Stimulated activated CD4-positive, alpha-beta T cell treated with anti-CD3 and anti-CD28 coated beads, Interleukin-15, amount 100 ng/mL, for 48 hours (primary cell): ENCODE measurements at places on chromosomes 5 and 9.

GRCh38 chr5:103587185-103587748 is 24.7 kb upstream of the NUDT12 start:
- no peak for DNase-seq

DNA sequence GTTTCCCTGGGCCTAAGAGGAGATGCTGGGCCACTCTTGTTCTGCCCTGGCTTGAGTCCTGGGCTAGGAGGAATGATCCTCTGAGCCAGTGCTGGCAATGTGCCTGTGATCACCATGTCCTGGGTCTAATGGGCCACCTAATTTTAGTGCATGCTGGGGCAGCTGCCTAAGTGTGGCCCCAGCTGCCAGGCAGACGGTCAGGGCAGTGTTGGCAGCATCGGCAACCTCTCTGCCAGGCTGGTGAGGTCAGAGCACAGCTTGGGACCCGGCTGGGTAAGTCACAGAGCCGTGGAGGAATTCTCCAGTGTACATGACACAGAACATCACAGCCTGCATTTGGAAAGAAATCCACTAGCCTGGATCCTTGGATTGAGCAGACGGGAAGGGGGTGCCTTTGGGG is 21.4 kb upstream of the PITX1 start:
- DNase-seq, result no peak

DNA sequence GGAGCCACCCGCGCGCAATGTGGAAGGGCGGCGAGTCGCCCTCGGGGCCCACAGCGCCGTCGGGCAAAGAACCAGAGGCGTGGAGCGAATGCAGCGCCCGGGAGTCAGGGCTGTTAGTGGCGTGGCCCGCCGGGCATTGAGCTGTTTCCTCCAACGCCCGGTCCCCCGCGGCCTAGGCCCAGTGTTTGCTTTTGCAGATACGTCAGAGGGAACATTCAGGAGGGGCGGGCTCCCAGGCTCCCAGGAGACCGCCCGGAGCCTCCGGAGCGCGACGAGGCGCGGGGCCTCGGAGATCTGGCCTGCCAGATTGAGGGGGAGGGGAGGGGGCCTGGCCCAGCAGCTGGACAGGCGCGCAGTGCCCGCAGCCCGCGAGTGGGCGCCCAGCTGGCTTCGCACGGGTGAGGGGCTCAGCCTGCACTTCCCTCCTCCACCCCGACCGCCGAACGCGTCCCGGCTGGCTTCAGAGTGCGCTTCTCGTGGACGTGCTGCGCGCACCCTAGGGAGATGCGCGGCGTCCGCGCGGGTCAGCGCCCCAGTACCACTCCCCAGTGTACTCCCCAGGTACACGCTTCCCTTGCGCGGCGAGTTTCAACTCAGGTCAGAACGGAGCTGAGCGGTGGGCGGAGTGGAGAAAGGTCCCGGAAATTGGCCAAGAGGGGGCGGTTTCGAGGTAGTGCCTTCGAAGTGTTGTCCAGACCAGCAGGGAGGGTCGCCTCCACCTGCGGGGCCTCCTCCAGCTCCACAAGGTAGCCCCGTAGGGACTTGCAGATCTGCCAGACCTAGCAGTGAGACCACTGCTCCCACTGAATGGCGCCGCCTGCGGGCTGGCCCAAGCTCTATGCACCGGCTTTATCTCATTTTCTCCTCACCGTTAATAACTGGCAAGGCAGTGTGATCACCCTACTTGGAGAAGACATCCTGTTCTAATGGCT is 130.4 kb downstream of the TMEM174 start:
- DNase-seq, result no peak

GRCh38 chr5:139636207-139636792 is 11.8 kb upstream of the CXXC5 start:
- peak; percentile 43 for DNase-seq

GRCh38 chr9:2420543-2420942 is 201.0 kb upstream of the VLDLR start:
- no peak for DNase-seq

DNA sequence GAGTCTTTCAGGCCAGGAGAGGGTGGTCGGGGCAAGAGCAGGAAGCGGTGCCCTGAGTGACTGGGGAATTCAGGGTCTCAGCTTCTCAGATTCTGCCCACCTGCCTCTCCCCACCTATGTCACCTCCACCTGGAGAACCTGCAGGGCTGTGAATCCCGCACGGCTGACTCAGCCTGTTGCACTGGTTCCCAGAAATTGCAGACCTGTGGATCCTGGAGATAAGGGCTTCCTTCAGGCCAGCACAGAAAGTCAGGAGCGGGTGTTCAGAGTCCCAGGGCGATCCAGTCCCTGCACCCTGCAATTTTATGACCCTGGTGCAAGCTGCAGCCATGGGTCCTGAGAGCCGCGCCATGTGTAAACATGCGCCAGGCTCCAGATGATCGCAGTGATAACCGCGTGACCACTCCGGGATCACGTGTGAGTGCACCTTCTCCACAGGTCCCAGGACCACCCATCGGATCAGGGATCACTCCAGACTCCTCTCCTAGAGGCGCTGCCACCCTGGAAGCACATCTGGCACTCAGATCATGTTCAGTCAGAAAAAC is 17.8 kb downstream of the IRX4 start:
- DNase-seq, result no peak

DNA sequence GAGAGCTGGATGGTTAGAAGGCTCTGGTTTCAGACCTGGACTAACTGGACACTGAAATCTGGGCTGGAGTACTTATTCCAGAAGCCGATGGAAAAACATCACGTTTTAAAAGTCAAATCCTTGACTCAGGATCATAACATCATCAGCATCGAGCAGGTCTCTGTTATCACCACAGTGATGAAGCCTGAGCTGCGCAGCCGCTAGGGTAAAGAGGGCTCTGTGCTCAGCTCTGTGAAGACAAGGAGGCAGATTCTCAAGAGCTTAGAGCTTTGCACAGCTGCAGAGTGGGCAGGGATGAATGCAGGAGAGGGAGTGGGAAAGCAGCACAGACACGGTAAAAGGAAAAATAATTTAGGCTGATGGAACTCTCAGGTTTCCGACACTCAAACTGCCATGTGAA is 208.8 kb upstream of the TAS2R1 start:
- no peak for DNase-seq

DNA sequence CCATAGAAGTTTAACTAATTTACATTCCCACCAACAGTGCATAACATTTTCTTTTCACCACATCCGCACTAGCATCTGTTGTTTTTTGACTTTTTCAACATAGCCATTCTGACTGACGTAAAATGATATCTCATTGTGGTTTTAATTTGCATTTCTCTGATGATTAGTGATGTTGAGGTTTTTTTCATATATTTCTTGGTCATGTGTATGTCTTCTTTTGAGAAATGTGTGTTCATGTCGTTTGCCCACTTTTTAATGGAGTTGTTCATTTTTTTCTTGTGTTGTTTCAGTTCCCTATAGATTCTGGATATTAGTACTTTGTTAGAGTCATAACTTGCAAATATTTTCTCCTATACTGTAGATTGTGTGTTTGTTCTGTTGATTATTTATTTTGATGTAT is 163.4 kb downstream of the FER start:
- DNase-seq, result no peak

DNA sequence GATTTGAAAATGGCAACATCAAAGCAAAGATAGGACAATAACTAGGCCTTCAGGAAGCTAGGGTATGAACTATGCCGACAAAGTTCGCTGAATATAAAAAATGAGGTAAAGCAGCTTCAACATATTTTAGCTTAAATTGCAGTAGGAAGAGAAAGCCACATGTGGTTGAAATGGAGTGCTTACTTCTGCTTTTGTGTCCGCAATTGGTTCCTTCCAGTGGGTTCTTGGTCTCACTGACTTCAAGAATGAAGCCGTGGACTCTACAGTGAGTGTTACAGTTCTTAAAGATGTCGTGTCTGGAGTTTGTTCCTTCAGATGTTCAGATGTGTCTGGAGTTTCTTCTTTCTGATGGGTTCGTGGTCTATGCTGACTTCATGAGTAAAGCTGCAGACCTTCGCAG is 95.2 kb downstream of the APTX start:
- no peak for DNase-seq

- DNase-seq, result no peak
Measured at GRCh38 chr5:124849774-124850173, 103.3 kb upstream of the ZNF608 start.

DNA sequence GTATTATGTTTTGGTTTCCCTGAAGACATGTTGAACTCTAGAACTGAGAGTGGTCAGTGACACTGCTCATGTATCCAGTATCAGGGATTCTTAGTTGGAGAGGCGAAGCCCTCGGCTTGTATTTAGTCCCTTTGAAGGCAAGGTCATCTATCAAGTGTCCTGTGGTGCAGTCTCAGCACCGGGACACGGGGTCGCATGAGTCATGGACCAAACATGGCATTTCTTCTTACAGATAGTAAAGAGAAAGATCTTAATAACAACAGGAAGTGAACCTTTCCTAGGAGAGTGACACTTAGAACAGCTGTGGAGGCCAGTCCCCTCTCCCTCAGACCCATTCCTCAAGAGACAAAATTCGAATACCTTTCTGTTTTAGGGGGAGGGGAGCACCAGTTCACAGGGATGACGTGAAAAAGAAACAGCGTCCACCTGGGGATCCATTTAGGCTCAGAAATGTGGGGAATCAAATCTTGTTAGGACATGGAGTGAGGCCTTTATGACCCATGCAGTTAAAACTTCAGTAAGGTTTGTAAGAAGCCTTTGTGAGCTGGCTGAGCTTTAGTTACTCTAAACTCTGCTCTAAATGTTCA is 86.5 kb downstream of the ADGRV1 start:
- no peak for DNase-seq

DNA sequence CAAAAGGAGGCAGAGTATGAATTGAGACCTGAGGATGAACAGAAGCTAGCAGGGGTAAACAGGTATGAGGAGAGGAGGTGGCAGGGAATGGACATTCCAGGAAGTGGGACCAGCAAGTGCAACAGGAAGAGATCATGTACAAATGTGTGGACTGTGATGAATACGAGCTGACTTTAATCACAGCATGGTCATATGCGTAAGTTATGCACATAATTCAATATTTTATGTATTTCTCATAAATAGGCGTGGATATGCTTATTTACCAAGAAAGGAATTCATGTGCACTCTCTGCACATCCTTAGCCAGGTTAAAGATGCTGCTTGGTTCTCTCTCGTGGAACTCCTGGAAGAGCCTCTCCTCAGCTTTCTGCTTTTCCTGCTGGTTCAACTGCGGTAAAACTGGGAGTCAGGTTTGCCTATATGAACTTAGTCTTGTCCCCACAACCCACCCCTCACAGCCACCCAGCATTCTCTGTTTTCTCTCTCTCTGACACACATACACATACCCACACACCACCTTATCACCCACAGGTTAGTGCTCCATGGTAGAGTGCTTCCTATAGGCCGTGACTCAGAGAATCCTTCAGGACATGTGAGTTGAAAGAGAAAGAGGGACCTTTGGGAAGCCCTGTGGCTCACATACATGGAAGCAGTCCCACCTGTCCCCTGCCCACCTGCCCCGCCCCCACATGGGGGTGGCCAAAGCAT is 35.7 kb downstream of the TRPC7 start:
- DNase-seq, result no peak

- DNase-seq, result no peak
Measured at GRCh38 chr5:59768152-59769040, 125.1 kb downstream of the PDE4D start.

DNA sequence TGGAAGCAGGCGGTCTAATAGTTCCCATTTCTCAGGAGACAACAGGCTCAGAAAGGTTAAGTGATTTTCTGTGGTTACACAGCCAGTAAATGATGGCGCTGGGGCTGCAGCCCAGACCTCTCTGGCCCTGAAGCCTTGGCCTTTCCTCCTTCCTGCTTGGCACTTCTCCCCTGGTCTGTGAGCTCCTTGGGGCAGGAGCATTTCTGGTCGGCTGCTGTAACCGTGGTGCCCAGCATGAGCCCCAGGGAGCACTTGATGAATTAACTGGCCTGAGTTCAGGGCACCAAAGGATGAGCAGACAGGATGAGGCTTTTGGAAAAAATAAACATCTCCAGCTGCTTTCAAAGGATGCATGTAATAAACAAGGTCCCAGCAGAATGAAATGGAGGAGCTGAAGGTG is 30.2 kb downstream of the CDHR2 start:
- DNase-seq, result no peak

GRCh38 chr5:103849934-103850333 is 287.3 kb upstream of the NUDT12 start:
- no peak for DNase-seq

DNA sequence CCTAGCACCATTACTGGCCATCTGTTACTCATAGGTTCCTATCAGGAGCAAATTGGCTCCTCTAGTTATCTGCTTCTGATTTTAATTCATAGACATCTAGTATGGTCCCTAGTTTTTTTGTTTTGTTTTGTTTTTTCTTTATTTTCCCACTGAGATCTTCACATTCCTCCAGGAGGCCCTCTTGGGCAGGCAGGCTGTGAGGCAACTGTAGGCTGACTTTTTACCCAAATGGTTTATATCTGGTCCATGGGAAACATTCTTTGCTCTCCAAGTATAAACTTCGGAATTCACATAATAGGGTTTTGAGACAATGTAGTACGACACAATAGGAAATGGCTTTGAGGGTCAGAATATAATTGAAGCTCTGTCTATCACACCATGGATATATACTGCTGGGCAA is 250.9 kb upstream of the DAB2 start:
- DNase-seq, result no peak

DNA sequence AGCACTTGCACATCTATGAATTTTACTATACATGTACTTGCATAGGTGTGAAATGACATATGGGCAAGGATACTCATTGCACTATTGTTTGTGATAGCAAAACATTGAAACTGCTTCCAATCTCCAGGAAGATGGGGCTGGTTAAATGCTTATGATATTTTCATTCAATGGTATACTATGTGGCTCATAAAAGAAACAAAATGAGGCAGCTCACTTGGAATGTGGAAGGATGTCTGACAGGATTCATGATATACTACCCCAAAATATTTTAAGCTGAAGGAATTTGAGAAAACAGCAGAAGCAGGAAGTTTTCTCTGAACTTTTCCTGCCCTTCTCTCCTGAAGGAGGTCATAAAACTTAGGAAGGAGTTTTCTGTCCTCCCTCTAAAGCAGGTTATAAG is 99.6 kb upstream of the CAST start:
- no peak for DNase-seq

GRCh38 chr5:56910210-56910965 is 992 bp downstream of the SETD9 start:
- DNase-seq, result peak; percentile 22

DNA sequence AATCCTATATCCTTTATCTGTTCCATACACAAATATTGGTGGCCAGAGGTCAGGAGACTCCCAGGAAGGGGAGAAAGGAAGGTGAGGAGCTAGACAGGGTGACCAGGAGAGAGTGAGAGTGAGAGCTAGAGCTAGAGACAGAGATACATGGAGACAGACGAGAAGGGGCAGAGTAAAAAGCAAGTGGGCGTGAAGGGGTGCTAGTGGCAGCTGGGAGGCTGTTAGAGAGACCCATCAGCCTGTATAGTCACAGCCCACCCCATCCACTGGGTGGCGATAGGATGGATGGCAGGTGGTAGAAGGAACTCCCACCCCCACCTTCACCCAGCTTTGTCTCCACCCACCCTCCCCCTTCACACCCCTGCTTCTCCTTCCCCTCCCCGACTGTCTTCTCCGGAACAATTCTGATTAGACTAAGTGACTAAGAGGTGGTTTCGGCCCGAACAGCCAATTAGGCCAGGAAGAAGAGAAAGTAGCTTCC is 32.8 kb downstream of the PCDH1 start:
- DNase-seq, result no peak

GRCh38 chr9:89497978-89498851 is at the start of gene SEMA4D:
Gene SEMA4D (minus strand): TSS chr9:89498113. CDS start chr9:89405456, 92,657 bp downstream.
- DNase-seq, result no peak

GRCh38 chr5:172321593-172321992 is 38.0 kb upstream of the UBTD2 start:
- no peak for DNase-seq

GRCh38 chr9:110691002-110691549 is 22.5 kb downstream of the MUSK start:
- no peak for DNase-seq
